ENCODE measurements at places on chromosomes 3 and 15. TPM values are rescaled to one million over a fixed set of nuclear protein-coding genes. Genes with fewer than 3 reads are reported as not detected.

The CTXN2 gene
- total RNA-seq = not detected

The GOLGA8H gene
- not detected for total RNA-seq

DNA sequence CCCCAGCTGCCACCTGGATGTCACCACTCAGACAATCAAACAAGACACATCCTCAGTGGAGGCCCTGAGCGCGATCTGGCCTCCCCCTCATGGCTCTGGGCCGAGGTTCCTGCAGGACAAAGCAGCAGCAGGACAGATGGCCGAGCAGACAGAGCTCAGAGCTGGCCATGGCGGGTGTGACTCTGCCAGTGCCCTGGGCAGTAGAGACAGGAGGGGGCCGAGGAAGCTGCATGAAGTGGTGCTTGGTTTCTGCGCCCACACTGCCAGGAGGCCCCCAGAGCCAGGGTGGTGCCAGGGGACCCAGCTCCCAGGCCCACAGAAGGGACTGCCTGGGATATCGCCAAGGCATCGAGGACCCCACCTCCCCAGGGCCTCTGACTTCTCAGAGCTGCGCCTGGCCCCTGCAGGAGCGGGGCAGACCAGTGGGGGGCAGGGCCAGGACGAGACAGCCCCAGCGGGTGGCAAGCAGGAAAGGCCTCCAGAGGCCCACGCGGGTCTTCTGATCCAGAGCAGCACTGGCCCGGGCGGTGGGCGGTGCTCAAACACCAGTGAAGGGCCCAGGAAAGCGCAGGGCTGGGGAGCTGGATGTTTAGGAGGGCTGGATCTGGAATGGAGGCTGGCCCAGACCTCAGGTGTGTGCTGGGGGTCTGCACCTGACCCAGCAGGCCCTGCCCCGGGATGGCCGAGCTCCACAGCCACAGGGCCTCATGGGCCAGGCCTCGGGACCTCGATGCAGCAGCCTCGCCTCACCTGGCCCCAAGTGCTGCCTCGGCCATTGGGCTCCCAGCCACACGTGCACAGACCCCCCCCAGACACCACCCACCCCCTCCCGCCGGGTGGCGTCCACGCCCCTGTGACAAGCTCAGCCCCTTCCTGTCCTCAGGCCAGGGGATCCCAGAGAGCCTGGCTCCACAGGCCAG is 76.0 kb downstream of the GOLGA8G start:
- DNase-seq = no peak

The SPATA12 gene
- 0.05 TPM for total RNA-seq

DNA sequence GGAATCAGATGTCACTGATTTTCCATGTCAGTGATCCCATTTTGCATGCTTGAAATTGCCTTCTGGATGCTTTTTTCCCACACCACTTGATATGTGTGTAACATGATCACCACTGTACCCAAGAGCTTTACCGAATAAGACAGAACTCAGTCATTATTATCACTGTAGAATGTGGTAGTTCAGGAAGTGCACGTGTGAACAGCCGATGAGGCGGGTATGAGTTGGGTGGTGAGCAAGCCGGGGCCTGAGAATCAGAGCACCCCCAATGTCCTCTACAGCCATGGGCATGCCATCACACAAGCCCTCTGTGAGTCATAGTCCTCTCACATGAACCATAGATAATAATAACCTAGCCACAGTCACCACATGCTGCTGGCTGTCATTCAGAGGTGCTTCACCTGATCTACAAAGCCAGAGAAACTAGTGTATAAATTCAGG is 470.8 kb downstream of the SOX2 start:
- no peak for DNase-seq

GRCh38 chr3:7793786-7794185 is 707.8 kb upstream of the LMCD1 start:
- DNase-seq = no peak

DNA sequence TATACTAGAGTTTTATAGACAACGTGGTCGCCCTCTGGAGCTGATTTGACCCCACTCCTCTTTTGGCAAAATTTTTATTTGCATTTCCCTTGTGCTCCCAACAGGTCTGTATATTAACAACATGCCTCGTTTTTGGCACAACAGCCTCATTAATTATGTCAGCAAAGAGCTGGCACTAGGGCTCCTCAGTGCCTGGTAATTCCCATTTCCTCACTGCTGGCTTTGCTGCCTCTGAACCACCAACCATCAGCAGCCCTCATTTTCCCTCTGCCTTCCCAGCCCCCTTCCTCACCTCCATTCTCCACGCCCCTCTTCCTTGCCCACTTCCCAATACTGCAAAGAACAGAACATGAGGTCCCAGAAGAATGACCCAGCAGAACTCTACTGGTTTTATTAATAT is 204.8 kb downstream of the ABHD5 start:
- no peak for DNase-seq

- DNase-seq = no peak
These were observed 30.5 kb downstream of the RTP1 start for GRCh38 chr3:187227658-187228258.

DNA sequence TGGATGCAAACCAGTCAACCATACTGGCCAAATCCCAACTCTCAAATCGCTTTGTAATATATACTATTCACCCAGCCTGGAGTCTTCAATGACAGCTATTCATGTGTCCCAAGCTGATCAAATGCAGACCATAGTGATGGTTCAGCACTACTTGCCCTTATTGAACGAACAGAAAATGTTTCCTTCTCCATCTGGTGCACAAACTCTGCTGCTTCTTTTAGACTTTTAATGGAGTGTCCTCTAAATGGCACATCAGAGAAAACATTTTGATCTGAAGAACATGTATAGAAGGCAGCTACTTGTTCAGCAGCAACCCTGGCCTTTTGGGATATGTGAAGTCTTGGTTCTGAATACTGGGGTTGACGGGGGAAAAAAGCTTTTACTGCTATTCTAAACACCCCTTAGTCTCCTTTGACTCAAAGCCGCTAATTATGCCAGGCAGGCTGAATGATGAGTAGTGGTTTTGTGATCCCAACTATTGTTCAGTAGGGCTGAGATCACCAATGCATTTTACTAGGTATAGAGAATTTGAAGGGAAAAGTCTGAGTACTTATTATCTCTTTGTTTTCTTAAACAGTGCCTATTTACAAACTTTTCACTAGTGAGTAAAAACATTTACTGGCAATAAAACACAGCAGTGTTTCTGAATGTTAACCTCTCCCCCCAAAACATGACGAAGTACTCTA is 781.2 kb downstream of the ROBO1 start:
- no peak for DNase-seq

DNA sequence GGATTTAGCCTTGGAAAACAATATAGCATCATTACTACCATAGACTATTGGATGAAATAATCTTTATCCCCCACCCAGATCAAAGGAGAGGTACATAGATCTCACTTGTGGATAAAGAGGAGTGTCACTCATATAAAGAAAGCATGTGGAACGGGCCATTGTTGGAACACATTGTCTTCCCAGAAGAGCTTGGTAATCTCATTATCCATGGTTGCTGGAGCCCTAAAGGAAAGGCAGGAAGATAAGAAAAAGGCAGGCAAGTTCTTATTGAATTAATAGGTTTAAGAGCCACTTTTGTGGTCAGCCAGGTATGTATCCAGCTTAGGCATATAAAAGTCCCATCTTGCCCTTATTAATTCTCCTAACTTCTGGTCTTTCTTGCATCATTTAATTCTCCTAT is 659.1 kb downstream of the GRM7 start:
- DNase-seq = no peak

The PFN2 gene
- 103 TPM for total RNA-seq

DNA sequence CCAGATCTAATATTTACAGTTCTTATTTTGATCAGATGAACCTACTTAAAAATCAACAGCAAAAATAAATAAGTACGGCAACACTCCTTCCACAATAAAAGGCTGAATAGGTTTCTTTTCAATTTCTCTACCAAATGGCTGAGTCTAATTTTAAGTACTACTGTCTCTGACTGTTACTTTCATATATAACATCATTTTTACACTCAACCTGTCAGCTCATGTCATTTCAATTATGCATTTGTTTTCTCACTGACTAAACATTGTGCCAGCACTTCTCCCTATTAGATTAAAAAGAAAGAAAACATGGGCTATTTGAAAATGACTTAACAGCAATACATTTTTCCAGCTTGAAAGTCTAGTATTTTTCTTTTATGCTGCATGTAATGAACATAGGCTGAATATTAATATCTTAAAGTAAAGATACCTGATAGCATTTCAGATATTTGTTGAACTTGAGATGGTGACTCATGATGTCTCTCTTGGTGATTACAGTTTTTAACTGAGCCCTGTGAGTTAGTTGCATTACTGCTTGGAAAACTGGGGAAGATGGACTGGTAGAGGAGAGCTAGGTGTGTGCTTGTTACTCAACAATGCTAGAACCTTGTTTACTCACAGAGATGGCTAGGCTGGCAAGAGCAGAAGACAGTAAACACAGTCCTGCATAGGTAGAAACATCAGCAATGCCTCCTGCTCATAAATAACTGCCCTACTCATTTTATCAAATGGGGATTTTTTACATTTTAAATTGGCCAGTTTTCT is 73.9 kb downstream of the PEX5L start:
- no peak for DNase-seq

- no peak for DNase-seq
These were observed 1075.3 kb upstream of the ALCAM start for GRCh38 chr3:104291437-104291851.

DNA sequence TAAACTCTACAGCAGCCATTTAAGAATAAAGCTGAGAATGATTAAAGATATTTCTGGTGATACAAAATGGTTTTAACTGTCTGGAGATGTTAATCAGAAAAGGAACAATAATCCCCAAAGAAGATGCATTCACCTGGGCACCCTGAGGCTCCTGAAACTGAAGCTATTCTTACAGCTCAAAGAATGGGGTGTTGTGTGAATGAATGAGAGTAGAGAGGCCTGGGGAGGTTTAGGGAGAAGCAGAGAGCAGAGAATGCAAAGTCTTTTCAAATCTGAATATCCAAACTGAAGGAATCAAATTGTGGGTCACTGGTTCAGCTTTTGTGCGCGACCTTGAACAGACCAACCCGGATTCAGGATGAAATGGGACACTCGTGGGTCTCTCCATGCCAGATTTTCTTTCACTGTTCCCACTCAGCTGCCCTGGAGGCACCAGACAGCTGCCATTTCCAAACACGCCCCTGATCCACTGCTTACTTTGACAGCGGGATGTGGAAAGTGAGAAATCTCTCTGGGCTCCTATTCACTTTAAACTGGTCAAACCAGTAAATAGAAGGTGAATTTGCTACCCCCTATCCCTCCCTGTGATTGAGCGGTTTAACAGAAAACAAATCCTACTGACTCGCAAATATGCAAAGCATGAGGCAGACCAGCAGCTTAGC is 485.5 kb upstream of the THBS1 start:
- no peak for DNase-seq

The GOLGA8T gene
- not detected for total RNA-seq

- DNase-seq = no peak
These were observed 41.8 kb upstream of the XXYLT1 start for GRCh38 chr3:195312714-195313113.

The SATB1 gene
- total RNA-seq = 15.1 TPM

The FRMD5 gene
- total RNA-seq = 4.3 TPM

DNA sequence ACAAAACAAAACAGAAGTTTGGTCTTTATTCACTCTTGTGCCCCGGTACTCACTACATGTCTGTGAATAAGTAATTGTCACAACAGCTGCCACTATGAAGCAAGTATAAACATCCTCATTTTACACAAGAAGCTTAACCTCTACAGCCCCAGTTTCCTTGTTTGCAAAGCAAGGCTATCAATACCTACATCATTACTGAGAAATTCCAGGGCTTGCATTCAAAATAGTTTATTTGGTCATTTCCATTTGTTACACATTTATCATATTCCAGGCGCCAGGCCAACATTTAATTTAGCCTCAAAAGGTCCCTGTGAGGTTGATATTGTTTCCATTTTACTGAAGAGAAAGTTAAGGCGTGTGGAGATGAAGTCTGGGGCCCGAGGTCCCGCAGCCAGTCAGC is 161.4 kb upstream of the LRTM1 start:
- DNase-seq = no peak

DNA sequence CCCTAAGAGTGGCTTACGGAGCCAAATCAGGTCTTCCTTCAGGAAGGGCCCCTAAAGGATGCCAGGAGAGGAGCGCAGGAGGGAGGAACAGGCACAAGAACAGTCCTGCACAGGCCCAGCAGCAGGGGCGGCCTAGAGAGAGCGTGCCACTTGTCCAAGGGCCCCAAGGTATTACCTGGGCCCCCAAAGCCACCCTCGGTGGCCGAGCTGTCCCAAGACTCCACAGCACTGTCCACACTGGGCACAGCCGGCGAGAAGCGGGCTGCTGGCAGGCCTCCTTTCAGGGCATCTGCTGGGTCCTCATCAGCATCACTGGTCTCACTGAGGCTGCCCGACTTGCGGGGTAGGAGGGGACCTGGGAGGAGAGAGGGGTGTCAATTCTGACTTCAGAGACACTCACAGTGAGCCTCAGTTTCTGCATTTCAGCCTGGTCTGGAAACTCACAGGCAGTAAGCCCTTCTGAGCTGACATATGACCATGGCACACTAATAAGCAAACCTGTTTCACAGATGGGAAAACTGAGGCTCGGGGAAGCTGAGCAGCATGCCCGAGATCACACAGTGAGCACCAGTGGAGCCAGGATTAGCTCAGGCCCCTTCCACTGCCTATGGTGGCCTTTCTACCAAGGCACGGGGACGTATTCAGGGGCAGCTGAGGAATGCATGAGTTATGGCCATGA is 33.4 kb downstream of the GRIP2 start:
- no peak for DNase-seq
